Placental pericyte (primary cell): ENCODE measurements at places on chromosomes 1 and 21. TPM values are rescaled to one million over a fixed set of nuclear protein-coding genes. Genes with fewer than 3 reads are reported as not detected.

The OR2T4 gene
- not detected in 2 replicates for total RNA-seq

The ZMYND12 gene
- total RNA-seq, result 0.14 and 0.66 TPM in 2 replicates

The PRR9 gene
- 0.22 and 0.29 TPM in 2 replicates for total RNA-seq

The CELA3B gene
- total RNA-seq, result not detected in 2 replicates

The COL18A1 gene
- 41.1 and 120 TPM in 2 replicates for total RNA-seq

The PRDM2 gene
- 9.2 and 15.5 TPM in 2 replicates for total RNA-seq

The ZSCAN20 gene
- total RNA-seq, result 7.9 and 9.6 TPM in 2 replicates

The LCE2C gene
- total RNA-seq, result not detected in 2 replicates

The ATP1A2 gene
- total RNA-seq, result under 0.01 TPM in 1 of 2 replicates, not detected in the other

The ROR1 gene
- 13.6 and 17.9 TPM in 2 replicates for total RNA-seq

The ABCD3 gene
- 18.8 and 36.9 TPM in 2 replicates for total RNA-seq

The HSD3B1 gene
- total RNA-seq, result not detected in 2 replicates

The KCNE2 gene
- total RNA-seq, result 0.14 TPM in 1 of 2 replicates, not detected in the other

The KIF14 gene
- 1.1 and 28.3 TPM in 2 replicates for total RNA-seq

The C4BPA gene
- total RNA-seq, result not detected in 2 replicates

The AADACL4 gene
- total RNA-seq, result not detected in 2 replicates

The ATP1A4 gene
- total RNA-seq, result not detected in 2 replicates

The CXADR gene
- total RNA-seq, result 3.1 and 5.6 TPM in 2 replicates

The TRABD2B gene
- not detected in 2 replicates for total RNA-seq

The MPL gene
- total RNA-seq, result 0.86 TPM in 1 of 2 replicates, not detected in the other

The PGLYRP3 gene
- not detected in 2 replicates for total RNA-seq

The ACKR1 gene
- not detected in 2 replicates for total RNA-seq

The WDR3 gene
- 16.6 and 29.2 TPM in 2 replicates for total RNA-seq

The ASPM gene
- total RNA-seq, result 1.1 and 58.0 TPM in 2 replicates

The BRINP3 gene
- not detected in 2 replicates for total RNA-seq

The ADAMTS5 gene
- total RNA-seq, result 7.7 and 14.9 TPM in 2 replicates

The ATP5PB gene
- 182 and 202 TPM in 2 replicates for total RNA-seq

The UBL4B gene
- total RNA-seq, result not detected in 2 replicates

The CA6 gene
- total RNA-seq, result not detected in 2 replicates

The SPRR2B gene
- total RNA-seq, result not detected in 2 replicates

The PERM1 gene
- not detected in 2 replicates for total RNA-seq

The SLC2A5 gene
- 0.86 and 2.6 TPM in 2 replicates for total RNA-seq

The KRTAP19-1 gene
- not detected in 2 replicates for total RNA-seq

The APOBEC4 gene
- under 0.01 TPM in 1 of 2 replicates, not detected in the other for total RNA-seq

The RHBG gene
- 0.14 TPM in 1 of 2 replicates, not detected in the other for total RNA-seq

The SPRR2F gene
- total RNA-seq, result not detected in 2 replicates

The FAM229A gene
- 1.7 and 1.8 TPM in 2 replicates for total RNA-seq

The SNX7 gene
- 22.5 and 47.5 TPM in 2 replicates for total RNA-seq

The OR6P1 gene
- not detected in 2 replicates for total RNA-seq

The TBX15 gene
- total RNA-seq, result under 0.01 and 0.14 TPM in 2 replicates

The PDZK1IP1 gene
- total RNA-seq, result not detected in 2 replicates

The OPRD1 gene
- not detected in 2 replicates for total RNA-seq

The MFAP2 gene
- 11.4 and 63.1 TPM in 2 replicates for total RNA-seq

The LAX1 gene
- under 0.01 TPM in 1 of 2 replicates, not detected in the other for total RNA-seq

The LCE3E gene
- not detected in 2 replicates for total RNA-seq

The SLC25A34 gene
- 0.22 and 0.43 TPM in 2 replicates for total RNA-seq

The CYP4A11 gene
- total RNA-seq, result not detected in 2 replicates

The GSTM5 gene
- total RNA-seq, result 0.22 and 0.43 TPM in 2 replicates

The RNPC3 gene
- total RNA-seq, result 9.4 and 10.5 TPM in 2 replicates

The GPR137B gene
- 19.5 and 19.9 TPM in 2 replicates for total RNA-seq

The PLA2G2F gene
- total RNA-seq, result not detected in 2 replicates

The CDK18 gene
- 0.14 and 0.22 TPM in 2 replicates for total RNA-seq

The TEX38 gene
- not detected in 2 replicates for total RNA-seq

The GJA9 gene
- not detected in 2 replicates for total RNA-seq

The IGSF9 gene
- total RNA-seq, result not detected in 2 replicates

The SMYD2 gene
- total RNA-seq, result 31.6 and 32.0 TPM in 2 replicates
